NCI-H2029 treated with DMSO at 0.1 percent for 48 hours (cell line): ENCODE measurements at places on chromosomes 5 and 9.

DNA sequence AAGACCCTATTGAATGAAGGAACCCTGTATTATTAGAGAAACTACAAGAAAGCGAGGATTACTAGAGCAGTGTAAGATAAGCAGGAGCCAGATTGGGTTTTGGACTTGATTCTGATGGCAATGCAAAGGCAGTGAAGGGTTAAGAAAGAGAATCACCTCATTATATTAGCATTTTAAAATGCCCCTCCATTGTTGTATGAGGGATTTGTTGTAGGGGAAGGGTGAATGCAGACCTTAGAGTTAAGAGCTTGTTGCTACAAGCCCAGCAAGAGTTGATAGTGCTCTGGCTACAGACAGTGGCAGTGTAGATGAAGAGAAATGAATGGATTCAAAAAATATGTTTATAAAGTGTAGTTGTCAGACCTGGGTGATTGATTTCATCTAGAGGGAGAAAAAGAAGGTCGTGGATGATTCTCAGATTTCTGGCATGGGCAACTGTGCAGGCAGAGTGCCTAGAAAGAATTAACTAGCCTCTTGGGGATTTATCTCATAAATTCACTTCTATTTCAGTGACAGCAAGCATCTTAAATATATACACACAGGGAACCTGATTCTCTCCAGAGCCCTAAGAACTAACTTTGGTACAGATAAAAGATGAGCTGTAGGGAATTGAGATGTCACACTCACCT, 344.8 kb downstream of the ARRDC3 start:
- no peak for DNase-seq

GRCh38 chr5:5326115-5326758, 96.2 kb upstream of the ICE1 start:
- DNase-seq, result no peak

GRCh38 chr9:95981761-95982390, 106.4 kb downstream of the ERCC6L2 start:
- no peak for DNase-seq

GRCh38 chr9:10586407-10586806, 26.4 kb downstream of the PTPRD start:
- no peak for DNase-seq
